ENCODE measurements at places on chromosomes 7 and 10. TPM values are rescaled to one million over a fixed set of nuclear protein-coding genes. Genes with fewer than 3 reads are reported as not detected.
A peak's percentile ranks its signal among the peaks of the same experiment; 100 is the strongest.

GRCh38 chr7:134703782-134704181 lies 57.1 kb downstream of the BPGM start:
- no peak for DNase-seq
- H3K4me3 ChIP-seq = no peak overlapping the region
- no peaks in the 10 kb centered on the region for H3K4me1 ChIP-seq
- H3K27ac ChIP-seq = peak overlapping the region; percentile 49
- no peaks in the 10 kb centered on the region for H3K27me3 ChIP-seq

GRCh38 chr7:37016064-37016878 lies 292.0 kb upstream of the AOAH start:
- no peaks in the 10 kb centered on the region for H3K36me3 ChIP-seq
- no peak overlapping the region for H3K4me3 ChIP-seq
- no peaks in the 10 kb centered on the region for H3K27me3 ChIP-seq
- DNase-seq = no peak

DNA sequence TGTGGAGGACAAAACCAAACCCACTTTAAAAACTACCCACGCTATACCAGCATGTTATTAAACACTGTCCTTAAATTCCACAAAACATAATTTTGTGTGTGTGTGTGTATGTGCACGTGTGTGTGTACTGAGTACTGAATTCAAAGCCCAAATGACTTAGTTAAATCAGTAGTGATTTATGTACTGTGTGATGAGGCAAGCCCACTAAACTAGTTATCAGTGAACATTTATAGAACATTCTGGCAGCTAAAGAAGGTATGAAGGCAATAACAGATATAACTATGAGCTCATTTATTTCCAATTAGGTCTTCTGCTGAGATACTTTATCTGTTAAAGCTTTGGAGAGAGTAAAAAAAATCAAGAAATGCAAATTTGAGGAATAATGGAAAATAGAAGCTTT lies 115.1 kb downstream of the CPED1 start:
- H3K4me3 ChIP-seq = no peak overlapping the region
- no peaks in the 10 kb centered on the region for H3K4me1 ChIP-seq
- no peaks in the 10 kb centered on the region for H3K36me3 ChIP-seq
- no peaks in the 10 kb centered on the region for H3K27me3 ChIP-seq
- DNase-seq = no peak
- no peak overlapping the region for H3K27ac ChIP-seq

GRCh38 chr7:54556121-54556520 lies 13.9 kb downstream of the VSTM2A start:
- DNase-seq = no peak
- H3K4me3 ChIP-seq = no peak overlapping the region
- H3K27me3 ChIP-seq = no peaks in the 10 kb centered on the region
- H3K27ac ChIP-seq = no peak overlapping the region
- no peaks in the 10 kb centered on the region for H3K4me1 ChIP-seq
- H3K36me3 ChIP-seq = no peaks in the 10 kb centered on the region

DNA sequence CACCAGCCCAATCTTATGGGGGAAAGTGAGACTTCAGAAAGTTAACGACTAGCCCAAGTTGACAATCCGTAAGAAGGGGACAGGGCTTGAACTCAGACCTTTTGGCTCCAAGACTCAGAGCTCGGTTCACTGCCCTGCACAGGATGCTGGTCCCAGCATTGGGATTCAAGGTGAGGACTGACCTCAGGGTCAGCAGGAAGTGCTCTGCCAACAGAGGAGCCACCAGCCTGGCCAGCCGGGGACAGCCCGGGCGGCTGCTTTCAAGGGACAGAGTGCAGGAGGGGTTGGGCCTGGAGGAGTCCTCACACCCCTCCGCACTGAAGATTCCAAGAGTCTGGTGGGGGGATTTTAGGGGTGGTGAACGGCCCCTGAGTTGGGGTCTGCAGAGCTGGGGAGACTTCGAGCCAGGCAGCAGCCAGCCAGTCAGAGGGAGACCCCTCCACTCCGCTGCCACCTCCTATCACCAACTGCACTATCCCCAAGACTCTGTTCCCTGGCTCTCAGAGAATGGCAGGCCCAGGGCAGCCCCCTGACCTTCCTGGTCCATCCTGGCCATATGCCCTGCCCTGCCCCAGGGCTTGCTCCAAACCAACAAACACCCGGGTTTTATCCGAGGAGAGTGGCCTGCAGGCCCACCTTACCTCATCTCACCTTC lies 19.7 kb downstream of the TLL2 start:
- no peaks in the 10 kb centered on the region for H3K36me3 ChIP-seq
- no peaks in the 10 kb centered on the region for H3K27me3 ChIP-seq
- H3K4me1 ChIP-seq = no peaks in the 10 kb centered on the region
- H3K27ac ChIP-seq = no peak overlapping the region

GRCh38 chr10:126405239-126405775 lies 17.0 kb upstream of the ADAM12 start:
- no peak overlapping the region for H3K27ac ChIP-seq
- H3K27me3 ChIP-seq = no peaks in the 10 kb centered on the region
- H3K4me3 ChIP-seq = no peak overlapping the region
- H3K4me1 ChIP-seq = no peaks in the 10 kb centered on the region
- no peaks in the 10 kb centered on the region for H3K36me3 ChIP-seq
- DNase-seq = no peak

DNA sequence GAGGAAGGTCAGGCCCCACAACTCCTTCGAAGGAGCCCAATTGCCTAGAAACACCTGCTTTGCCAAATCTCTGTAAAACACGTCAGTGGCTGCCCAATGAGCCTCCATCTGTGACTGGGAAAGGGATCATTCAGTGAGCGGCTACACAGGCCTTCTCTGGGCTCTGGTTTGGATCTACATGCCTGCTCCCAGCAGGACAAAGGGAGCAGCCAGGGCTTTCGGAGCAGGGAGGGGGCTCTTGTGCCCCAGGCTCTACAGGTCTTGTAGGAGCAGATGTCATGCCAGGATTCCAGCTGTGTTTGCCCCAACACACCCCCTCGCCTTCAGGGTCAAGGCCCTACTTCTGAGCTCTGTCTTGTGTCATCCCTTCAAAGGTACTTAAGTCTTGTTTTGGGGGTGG lies 73.5 kb downstream of the CLEC2L start:
- no peak for DNase-seq
- no peak overlapping the region for H3K27ac ChIP-seq
- no peaks in the 10 kb centered on the region for H3K27me3 ChIP-seq
- H3K4me1 ChIP-seq = no peaks in the 10 kb centered on the region

DNA sequence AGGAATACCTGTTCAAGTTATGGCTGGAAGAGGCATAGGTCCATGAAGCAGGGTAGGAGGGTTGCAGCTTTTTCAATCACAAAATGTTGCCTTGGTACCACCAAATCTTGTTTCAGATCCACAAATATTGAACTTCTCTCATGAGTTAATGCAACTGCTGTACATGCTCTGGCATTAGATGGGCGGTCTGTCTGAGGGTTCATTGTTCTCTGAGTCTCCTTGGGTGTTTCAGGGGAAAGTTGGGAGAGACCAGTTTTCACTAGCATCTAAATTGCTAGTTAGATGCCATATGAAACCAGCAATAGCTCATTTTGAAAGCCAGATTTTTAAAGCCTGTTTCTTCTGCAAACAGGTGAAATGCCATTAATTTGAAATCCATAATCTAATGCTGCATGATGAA lies 27.8 kb upstream of the ELMO1 start:
- H3K4me3 ChIP-seq = no peak overlapping the region
- H3K4me1 ChIP-seq = peaks cover 14% of the 10 kb centered on the region
- H3K27me3 ChIP-seq = no peaks in the 10 kb centered on the region
- no peak overlapping the region for H3K27ac ChIP-seq
- H3K36me3 ChIP-seq = no peaks in the 10 kb centered on the region
- no peak for DNase-seq

DNA sequence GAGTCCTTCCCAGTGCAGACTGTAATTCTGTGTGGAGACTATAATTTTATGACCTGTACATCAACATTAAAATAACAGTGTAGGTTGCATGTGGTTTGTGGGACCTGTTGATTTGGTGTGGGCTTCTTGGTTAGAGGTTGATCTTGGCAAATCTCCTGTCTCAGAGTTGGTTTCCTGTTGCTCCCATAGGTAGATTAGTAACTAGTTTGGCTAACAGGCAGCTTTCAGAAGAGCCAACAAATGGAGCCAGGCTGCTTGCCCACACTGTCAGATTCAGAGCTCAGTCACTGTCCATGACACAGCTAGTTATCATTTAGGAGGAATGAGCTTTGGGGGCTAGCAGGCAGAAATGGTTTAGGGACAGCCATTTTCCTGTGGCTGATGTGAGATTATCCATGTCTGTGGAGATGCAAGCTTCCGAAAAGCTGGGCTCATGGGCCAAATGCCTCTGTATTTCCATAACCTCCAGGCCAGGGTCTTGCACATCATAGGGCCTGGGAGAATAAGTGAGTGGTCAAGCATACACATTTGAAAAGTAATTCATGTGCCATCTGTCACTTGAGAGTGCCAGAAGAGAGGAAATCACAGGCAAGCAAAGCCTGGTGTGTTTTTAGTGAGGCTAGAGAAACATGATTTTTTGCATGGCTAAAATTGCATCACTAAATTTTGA lies 33.4 kb downstream of the CCM2 start:
- no peak overlapping the region for H3K4me3 ChIP-seq
- DNase-seq = no peak
- H3K4me1 ChIP-seq = peaks cover 63% of the 10 kb centered on the region
- H3K27me3 ChIP-seq = no peaks in the 10 kb centered on the region
- H3K36me3 ChIP-seq = peaks cover 10% of the 10 kb centered on the region
- no peak overlapping the region for H3K27ac ChIP-seq

GRCh38 chr10:17516376-17516775 lies 62.0 kb upstream of the ST8SIA6 start:
- DNase-seq = no peak
- H3K36me3 ChIP-seq = no peaks in the 10 kb centered on the region
- no peak overlapping the region for H3K27ac ChIP-seq
- no peaks in the 10 kb centered on the region for H3K27me3 ChIP-seq
- no peak overlapping the region for H3K4me3 ChIP-seq
- H3K4me1 ChIP-seq = no peaks in the 10 kb centered on the region

DNA sequence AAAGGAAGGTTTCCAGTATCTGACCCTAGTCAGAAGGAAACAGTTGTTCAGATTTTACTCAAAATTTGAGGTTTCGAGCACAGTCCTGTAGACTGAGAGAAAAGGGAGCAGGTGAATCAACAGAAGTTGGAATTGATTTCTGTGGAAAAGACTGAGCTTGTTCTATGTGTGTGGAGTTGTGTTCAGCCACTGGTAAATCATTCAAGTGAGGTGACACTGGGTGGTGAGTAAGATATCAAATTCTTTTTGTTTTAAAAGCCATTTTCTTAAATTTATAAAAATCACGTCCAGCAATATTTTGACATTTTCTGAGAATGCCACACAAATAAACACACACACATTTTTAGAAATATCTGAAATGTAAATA lies 165.1 kb downstream of the HGF start:
- H3K36me3 ChIP-seq = no peaks in the 10 kb centered on the region
- no peak overlapping the region for H3K27ac ChIP-seq
- no peak overlapping the region for H3K4me3 ChIP-seq

DNA sequence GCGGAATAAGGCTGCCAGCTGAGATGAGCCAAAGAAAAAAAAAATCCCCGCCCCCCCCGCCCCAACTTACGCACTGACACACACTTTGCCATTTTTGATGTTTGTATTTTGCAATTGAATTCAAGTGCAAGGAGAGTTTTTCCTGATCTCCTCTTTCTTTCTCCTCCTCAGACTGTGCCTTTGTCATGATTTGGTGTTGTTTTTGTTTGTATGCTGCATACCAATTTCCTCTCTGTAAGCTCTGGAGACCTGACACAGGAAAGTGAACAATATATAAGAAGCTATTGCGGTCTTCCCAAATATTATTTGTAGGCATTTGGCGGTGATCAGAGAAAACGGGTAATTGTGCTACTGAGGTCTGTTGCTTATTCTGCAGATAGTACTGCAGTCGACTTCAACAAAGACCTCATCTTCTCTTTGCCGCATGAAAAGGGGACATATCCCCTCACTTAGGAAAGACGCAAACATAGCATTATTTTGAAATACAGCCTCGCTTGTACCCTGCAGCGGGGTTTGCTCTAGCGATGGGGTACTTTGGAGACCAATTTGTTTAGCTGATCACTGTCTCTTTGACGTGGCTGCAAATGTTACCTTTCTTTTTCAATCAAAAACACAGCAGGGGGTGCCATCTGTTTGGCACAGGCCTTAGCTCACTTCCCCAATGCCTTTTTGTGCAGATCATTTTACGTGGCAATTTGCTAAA lies 206.6 kb downstream of the SKAP2 start:
- H3K27ac ChIP-seq = no peak overlapping the region
- H3K27me3 ChIP-seq = no peaks in the 10 kb centered on the region
- H3K36me3 ChIP-seq = no peaks in the 10 kb centered on the region
- no peaks in the 10 kb centered on the region for H3K4me1 ChIP-seq

- H3K27me3 ChIP-seq = no peaks in the 10 kb centered on the region
- H3K27ac ChIP-seq = no peak overlapping the region
- DNase-seq = no peak
- peak overlapping the region; percentile 66 for H3K4me3 ChIP-seq
- peaks cover 49% of the 10 kb centered on the region for H3K36me3 ChIP-seq
Observed at GRCh38 chr7:44982535-44982923, 3.7 kb upstream of the MYO1G start.

GRCh38 chr10:60846173-60846572 lies 67.9 kb downstream of the CDK1 start:
- no peaks in the 10 kb centered on the region for H3K27me3 ChIP-seq
- no peak for DNase-seq
- H3K36me3 ChIP-seq = no peaks in the 10 kb centered on the region
- peaks cover 3% of the 10 kb centered on the region for H3K4me1 ChIP-seq

- no peak for DNase-seq
- no peaks in the 10 kb centered on the region for H3K36me3 ChIP-seq
- H3K4me1 ChIP-seq = no peaks in the 10 kb centered on the region
- H3K4me3 ChIP-seq = no peak overlapping the region
- H3K27me3 ChIP-seq = no peaks in the 10 kb centered on the region
- no peak overlapping the region for H3K27ac ChIP-seq
Observed at GRCh38 chr7:54326592-54327167, 215.5 kb upstream of the VSTM2A start.

- no peak overlapping the region for H3K4me3 ChIP-seq
- no peak for DNase-seq
- no peak overlapping the region for H3K27ac ChIP-seq
- no peaks in the 10 kb centered on the region for H3K4me1 ChIP-seq
- H3K27me3 ChIP-seq = no peaks in the 10 kb centered on the region
- no peaks in the 10 kb centered on the region for H3K36me3 ChIP-seq
Observed at GRCh38 chr7:12777257-12777656, 89.8 kb downstream of the ARL4A start.

- H3K27ac ChIP-seq = no peak overlapping the region
- H3K4me3 ChIP-seq = no peak overlapping the region
- H3K4me1 ChIP-seq = no peaks in the 10 kb centered on the region
Observed at GRCh38 chr10:11095374-11095801, 77.7 kb downstream of the CELF2 start.

GRCh38 chr7:134351424-134351823 lies 34.7 kb upstream of the SLC35B4 start:
- no peaks in the 10 kb centered on the region for H3K4me1 ChIP-seq
- no peaks in the 10 kb centered on the region for H3K36me3 ChIP-seq
- no peak for DNase-seq

Gene STN1
- total RNA-seq = 62.8 TPM

Gene HECW1
- 0.29 TPM for total RNA-seq

Gene ZNF398
- 11.2 TPM for total RNA-seq

Gene TMEM140
- 25.4 TPM for total RNA-seq

Gene PILRA
- 52.3 TPM for total RNA-seq

Gene FRMD4A
- 33.9 TPM for total RNA-seq

Gene BRI3
- total RNA-seq = 505 TPM

Gene VGF
- total RNA-seq = not detected

Gene IL2RA
- total RNA-seq = 1.7 TPM
